ENCODE measurements at places on chromosomes 16 and 17. TPM values are rescaled to one million over a fixed set of nuclear protein-coding genes. Genes with fewer than 3 reads are reported as not detected.

SLC16A6 gene
- polyA plus RNA-seq, result 2.0 TPM

BRIP1 gene
- 0.31 TPM for polyA plus RNA-seq

KRTAP1-5 gene
- not detected for polyA plus RNA-seq

MAP3K3 gene
- 50.8 TPM for polyA plus RNA-seq

CES3 gene
- polyA plus RNA-seq, result not detected

- DNase-seq, result no peak
Measured at GRCh38 chr16:80594756-80595155, 54.0 kb downstream of the DYNLRB2 start.

- no peak for DNase-seq
Measured at GRCh38 chr17:57403236-57403635, 146.9 kb downstream of the MSI2 start.

DNA sequence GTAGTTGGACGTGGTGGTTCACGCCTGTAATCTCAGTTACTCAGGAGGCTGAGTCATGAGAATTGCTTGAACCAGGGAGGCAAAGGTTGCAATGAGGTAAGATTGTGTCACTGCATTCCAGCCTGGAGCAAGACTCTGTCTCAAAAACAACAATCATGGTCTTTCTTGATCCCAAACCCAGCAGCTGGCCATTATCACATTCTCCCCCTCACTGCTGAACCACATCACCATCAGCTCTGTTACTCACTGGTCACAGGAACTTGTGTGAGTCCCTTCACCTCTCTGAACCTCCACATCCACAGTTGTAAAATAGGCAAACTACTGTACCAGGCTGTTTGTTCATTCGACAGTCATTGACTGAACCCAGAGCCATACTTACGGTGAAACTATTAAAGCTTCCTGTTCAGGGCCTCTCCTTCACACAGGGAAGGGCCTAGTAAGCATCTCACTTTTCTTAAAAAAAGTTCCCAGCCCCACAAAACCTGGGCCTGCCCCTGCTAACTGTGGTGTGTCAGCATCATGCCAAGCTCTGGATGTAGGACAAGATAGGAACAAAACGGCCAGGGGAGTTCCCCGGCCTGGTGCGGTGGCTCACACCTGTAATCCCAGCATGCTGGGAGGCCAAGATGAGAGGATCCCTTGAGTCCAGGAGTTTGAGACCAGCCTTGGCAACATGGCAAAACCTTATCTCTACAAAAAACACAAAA, 104.7 kb downstream of the COPRS start:
- DNase-seq, result no peak

GRCh38 chr16:53817812-53818550, 114.0 kb downstream of the FTO start:
- DNase-seq, result no peak

GRCh38 chr17:52148288-52148968, 10.1 kb downstream of the CA10 start:
- DNase-seq, result no peak

Data from CD4-positive, alpha-beta memory T cell (primary cell).